ENCODE measurements at places on chromosomes 12 and 14.

GRCh38 chr12:14774906-14775635 is 28.2 kb downstream of the WBP11 start:
- peak; percentile 43 for DNase-seq

GRCh38 chr12:44589697-44590096 is 286.4 kb downstream of the NELL2 start:
- DNase-seq, result peak; percentile 32

DNA sequence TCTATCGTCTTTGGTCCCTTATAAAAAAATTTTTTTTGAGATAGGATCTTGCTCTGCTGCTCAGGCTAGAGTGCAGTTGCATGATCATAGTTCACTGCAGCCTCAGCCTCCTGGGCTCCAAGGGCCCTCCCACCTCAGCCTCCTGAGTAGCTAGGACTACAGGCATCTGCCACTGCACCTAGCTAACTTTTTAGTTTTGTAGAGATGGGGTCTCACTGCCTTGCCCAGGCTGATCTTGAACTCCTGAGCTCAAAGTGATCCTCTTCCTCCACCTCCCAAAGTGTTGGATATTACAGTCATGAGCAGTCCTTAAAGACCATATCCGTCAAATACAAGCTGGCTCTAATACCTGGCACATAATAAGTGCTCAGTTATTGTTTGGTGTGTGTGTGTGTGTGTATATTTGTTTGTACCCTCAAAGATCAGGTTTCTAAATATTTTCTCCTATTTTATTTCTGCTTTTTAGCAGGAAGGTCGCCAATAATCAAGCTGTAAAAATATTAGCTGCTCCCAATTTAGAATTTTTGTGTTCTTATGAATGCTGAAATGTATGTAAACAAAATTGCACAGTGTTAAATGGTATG is 30.5 kb downstream of the SRGAP1 start:
- DNase-seq, result no peak

DNA sequence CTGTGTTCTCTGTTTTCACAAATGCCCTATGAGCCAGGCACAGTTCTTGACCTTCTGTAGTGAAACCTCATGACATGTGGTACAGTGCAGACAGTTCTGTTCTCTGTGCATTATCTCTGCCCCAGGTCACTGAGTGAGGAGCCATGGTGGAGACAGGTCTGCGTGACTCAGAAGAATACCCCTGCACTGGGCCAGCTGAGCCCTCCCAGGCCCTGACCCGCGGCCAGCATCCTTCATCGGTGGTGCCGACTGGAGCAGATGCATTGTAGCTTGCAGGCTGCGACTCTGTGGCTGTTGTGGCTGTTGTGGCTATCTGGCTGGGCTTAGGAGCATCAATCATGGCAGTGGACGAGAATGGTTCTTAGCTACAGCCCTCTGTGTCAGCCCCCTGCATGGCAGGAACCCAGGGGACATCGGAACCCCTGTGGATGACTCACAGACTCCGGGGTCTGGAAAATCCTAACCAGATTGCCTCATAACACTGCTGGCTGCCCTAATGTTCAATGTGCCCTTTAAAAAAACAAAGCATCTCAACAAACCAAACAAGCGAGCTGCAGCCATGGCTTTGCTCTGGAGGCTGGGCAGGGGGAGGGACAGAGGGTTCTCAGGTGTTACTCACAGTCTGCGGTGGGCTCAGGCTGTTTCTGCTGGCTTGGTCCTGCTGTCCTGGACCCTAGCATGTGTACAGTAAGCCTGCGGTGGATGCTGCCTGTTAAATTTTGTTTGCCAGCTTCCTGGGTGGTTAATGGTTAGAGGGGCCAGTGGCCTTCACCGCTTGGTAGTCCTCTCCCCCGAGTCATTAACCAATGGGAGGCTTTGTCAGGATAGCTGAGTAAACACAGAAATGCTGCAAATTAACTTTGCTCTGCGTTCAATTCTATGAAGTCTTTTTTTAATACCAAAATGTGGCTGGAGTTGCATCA is at the start of gene SERPINA6:
Gene SERPINA6 (minus strand): TSS at position 689 of the 923 bp plus-strand sequence. CDS start 8,688 bp downstream, outside the sequence.
- peak; percentile 96 for DNase-seq

DNA sequence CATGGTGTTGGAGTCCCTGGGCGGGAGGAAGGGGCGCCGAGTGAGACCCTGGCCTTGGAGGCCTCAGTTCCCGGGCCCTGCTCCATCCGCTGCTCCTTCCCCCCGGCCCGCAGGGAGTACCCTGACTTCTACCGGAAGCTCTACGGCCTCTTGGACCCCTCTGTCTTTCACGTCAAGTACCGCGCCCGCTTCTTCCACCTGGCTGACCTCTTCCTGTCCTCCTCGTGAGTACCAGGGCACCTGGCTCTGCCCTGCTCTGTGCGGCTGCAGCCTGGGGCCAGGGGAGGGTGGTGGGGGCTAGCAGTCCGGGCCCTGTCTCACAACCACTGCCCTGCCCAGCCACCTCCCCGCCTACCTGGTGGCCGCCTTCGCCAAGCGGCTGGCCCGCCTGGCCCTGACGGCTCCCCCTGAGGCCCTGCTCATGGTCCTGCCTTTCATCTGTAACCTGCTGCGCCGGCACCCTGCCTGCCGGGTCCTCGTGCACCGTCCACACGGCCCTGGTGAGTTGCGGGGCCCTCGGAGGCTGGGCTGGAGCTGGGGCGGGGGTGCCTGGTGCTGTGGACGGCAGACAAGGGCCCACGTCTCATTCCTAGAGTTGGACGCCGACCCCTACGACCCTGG is 7.0 kb downstream of the NOC4L start:
- DNase-seq, result no peak

DNA sequence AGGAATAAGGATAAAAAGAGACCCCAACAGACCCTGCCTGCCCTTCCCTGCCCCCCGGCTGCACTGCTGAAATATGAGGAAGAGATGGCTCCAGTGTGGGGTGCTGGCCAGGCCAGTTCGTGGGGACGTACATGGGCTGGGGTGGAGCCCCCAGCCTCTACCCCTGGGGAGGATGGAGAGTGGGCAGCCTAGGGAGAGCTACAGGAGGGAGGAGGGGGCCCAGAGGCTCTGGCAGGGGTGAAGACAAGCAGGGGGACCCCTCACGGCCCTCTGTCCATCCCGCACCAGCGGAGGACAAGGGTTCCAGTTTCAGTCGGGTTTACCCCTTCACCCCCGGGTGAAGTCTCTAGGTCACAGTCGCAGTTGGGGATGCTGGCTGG is 11.0 kb upstream of the RPLP0 start:
- DNase-seq, result no peak

GRCh38 chr12:14239350-14239934 is 126.0 kb upstream of the ATF7IP start:
- peak; percentile 74 for DNase-seq

GRCh38 chr12:122811777-122812176 is 23.5 kb upstream of the HIP1R start:
- DNase-seq, result peak; percentile 58

GRCh38 chr14:103711516-103712431 is 3.5 kb downstream of the XRCC3 start:
- DNase-seq, result no peak

- no peak for DNase-seq
Observed at GRCh38 chr14:51564986-51565604, 86.6 kb upstream of the FRMD6 start.

DNA sequence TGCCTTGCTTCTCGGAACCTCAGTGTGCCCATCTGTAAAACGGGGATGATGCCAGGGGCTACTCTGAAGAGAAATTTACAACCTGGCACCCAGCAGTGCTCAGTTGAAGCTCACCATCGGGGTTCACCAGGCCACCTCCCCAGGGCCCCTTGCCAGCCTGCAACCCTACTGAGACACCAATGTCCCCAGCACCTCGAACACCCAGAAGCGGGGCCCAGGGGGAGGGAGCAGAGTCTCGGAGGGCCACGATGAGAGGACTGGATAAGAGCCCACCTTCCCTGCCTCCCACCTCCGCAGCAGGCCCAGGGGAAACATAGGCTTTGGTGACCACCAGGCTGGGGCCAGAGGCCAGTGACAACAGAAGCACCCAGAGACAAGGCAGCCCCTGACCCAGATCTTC is 22.4 kb downstream of the NCOR2 start:
- no peak for DNase-seq

Data from renal cortical epithelial cell (primary cell).